Mucosa of descending colon (tissue), 3 donors: ENCODE measurements at places on chromosomes 6 and 20. TPM values are rescaled to one million over a fixed set of nuclear protein-coding genes. Genes with fewer than 3 reads are reported as not detected.

The BMP5 gene
- 3.3 TPM for total RNA-seq

The SLC22A7 gene
- not detected for total RNA-seq

The RNF144B gene
- total RNA-seq = 8.7 TPM

The EDN3 gene
- total RNA-seq = 51.1 TPM

The RAMACL gene
- total RNA-seq = 0.92 TPM

The NOX3 gene
- not detected for total RNA-seq

The KCNB1 gene
- 0.46 TPM for total RNA-seq

The MACROD2 gene
- 6.4 TPM for total RNA-seq

The HLA-DRA gene
- 69.0 TPM for total RNA-seq

The BHLHE23 gene
- total RNA-seq = not detected

The FAM217B gene
- total RNA-seq = 8.2 TPM

The CD24 gene
- 2,235 TPM for total RNA-seq

The CLIC5 gene
- total RNA-seq = 149 TPM

The HLA-DRB5 gene
- total RNA-seq = 28.8 TPM

The LIME1 gene
- total RNA-seq = 10.4 TPM

The ULBP3 gene
- 0.32 TPM for total RNA-seq

The NFKBIE gene
- 10.8 TPM for total RNA-seq

The PLN gene
- 145 TPM for total RNA-seq

The ABHD16B gene
- not detected for total RNA-seq

The CLVS2 gene
- 0.19 TPM for total RNA-seq

The RBCK1 gene
- total RNA-seq = 124 TPM

The SNPH gene
- total RNA-seq = 1.1 TPM

The SPTLC3 gene
- 9.7 TPM for total RNA-seq

The TENT5A gene
- 26.3 TPM for total RNA-seq

The SPAG4 gene
- total RNA-seq = 5.9 TPM

The CLPSL2 gene
- total RNA-seq = not detected

The NRSN1 gene
- total RNA-seq = not detected

The LAMA2 gene
- total RNA-seq = 18.4 TPM

The BPIFB4 gene
- total RNA-seq = not detected

The HDGFL1 gene
- total RNA-seq = not detected

The MOG gene
- total RNA-seq = not detected

The SMIM28 gene
- not detected for total RNA-seq

The DPM1 gene
- 32.9 TPM for total RNA-seq

The HMGN4 gene
- total RNA-seq = 68.2 TPM

The SALL4 gene
- total RNA-seq = not detected

The SLC22A2 gene
- total RNA-seq = 0.16 TPM

The PROKR2 gene
- not detected for total RNA-seq

The KCNK16 gene
- not detected for total RNA-seq

The SAPCD1 gene
- total RNA-seq = 9.6 TPM

The EFCAB8 gene
- not detected for total RNA-seq

The OR2H2 gene
- total RNA-seq = not detected

The METTL24 gene
- 1.2 TPM for total RNA-seq

The SOX12 gene
- 3.9 TPM for total RNA-seq

The LINC00237 gene
- total RNA-seq = not detected

The DXO gene
- 18.1 TPM for total RNA-seq
